ENCODE measurements at places on chromosomes 4 and X.

DNA sequence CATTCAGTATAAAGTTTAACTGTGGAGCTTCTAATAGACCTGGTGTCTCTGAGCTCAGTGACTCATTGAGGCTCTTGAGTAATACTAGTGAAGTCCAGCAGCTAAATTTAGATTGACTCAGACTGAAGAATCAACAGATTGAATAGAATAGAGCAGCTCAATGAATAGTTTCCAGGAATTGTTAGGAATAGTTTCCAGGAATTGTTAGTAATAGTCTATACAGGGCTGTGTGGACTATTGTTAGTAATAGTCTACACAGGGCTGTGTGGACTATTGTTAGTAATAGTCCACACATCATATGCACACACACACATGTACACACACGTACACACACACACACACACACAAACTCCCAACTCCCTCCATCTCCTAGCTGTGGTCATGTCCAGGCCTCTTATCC lies 3.0 kb downstream of the GIMD1 start:
- H3K27me3 ChIP-seq = peaks cover 5% of the 10 kb centered on the region
- no peak overlapping the region for H3K27ac ChIP-seq
- H3K36me3 ChIP-seq = no peaks in the 10 kb centered on the region
- peaks cover 2% of the 10 kb centered on the region for H3K4me1 ChIP-seq

- DNase-seq = no peak
- peaks cover 4% of the 10 kb centered on the region for H3K27me3 ChIP-seq
- H3K36me3 ChIP-seq = no peaks in the 10 kb centered on the region
- no peak overlapping the region for H3K27ac ChIP-seq
- no peaks in the 10 kb centered on the region for H3K4me1 ChIP-seq
Measured at GRCh38 chr4:8904041-8904501, 32.4 kb upstream of the HMX1 start.

DNA sequence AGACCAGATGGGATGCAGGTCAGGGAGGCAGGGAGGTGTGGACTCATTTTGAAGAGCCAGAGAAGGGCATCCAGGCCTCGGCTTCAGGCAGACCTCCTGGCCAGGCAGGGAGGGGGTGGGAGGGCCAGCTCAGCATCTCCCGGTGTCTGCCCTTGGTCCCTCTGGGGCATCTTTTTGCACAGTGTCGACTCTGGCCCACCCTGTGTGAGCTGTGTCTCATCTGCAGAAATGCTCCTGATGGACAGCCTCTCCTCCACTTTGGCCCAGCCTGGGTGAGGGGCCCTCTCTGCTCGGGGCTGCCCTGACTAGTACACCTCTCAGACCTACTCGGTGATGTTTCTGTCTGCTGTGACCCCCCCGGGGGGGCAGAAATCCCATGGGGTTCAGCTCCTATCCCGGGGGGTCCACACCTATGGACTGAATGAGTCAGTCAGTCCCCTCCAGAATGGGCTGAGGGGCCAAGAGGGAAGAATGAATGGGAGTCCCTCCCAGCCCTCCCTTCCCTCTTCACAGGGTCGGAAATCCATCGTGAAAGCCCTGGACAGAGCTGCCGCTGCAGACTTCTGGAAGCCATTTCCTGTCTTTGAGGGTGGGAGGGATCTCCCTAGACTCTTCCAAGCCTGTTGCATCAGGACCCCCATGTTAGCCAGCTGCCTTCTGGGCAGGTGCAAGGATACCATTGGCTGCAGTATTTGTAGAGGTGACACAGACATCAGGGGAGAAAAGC lies 196.7 kb upstream of the PSAPL1 start:
- no peak overlapping the region for H3K27ac ChIP-seq
- no peak for DNase-seq
- peaks cover 3% of the 10 kb centered on the region for H3K36me3 ChIP-seq
- no peaks in the 10 kb centered on the region for H3K4me1 ChIP-seq

DNA sequence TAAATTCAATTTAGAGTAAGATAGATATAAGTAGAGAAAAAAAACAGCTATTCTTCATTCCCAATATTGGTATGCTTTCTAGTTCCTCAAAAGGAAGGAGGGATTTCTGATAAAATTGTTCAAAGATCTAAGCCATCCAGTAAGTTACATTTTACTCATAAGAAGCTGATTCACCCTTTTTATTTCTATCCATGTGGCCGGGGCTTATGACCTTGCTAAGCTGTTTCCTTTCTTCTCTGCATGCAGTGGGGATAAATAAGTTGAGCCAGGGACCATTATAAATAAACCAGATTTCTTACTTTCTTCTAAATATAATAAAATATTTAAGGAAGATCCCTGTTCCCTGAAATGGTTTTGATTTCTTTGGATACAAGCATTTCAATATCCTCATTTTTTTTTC lies 502.3 kb downstream of the PDHA2 start:
- no peak overlapping the region for H3K4me3 ChIP-seq
- H3K36me3 ChIP-seq = no peaks in the 10 kb centered on the region
- no peak for DNase-seq
- no peaks in the 10 kb centered on the region for H3K27me3 ChIP-seq

DNA sequence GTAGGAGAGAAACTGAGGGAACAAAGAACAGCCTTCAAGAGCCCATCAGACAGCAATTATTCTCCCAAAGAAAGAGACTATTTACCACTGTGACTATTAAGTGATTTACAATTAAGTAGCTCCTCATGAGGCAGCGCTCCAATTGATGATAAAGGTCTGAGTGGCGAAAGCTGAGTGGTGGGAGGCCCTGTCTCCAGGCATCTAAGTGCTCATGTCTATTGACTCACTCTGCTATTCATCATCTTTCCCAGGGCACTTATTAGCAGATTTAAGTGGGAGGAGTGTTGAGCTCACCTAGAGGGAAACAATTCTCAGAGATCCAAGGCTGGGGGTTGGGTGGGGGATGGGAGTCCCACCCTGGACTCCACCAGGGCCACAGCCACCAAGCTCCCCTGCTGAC lies 23.3 kb downstream of the AMER1 start:
- no peaks in the 10 kb centered on the region for H3K27me3 ChIP-seq
- no peak overlapping the region for H3K4me3 ChIP-seq
- H3K4me1 ChIP-seq = peaks cover 2% of the 10 kb centered on the region
- no peak overlapping the region for H3K27ac ChIP-seq
- DNase-seq = no peak

All from memory B cell (primary cell).